Activated naive CD8-positive, alpha-beta T cell treated with anti-CD3 and anti-CD28 coated beads, Interleukin-2, amount 50 U/mL, for 24 hours (primary cell): ENCODE measurements at places on chromosomes 7 and 10.

GRCh38 chr7:2051707-2052656 lies 180.8 kb downstream of the MAD1L1 start:
- no peak for DNase-seq

DNA sequence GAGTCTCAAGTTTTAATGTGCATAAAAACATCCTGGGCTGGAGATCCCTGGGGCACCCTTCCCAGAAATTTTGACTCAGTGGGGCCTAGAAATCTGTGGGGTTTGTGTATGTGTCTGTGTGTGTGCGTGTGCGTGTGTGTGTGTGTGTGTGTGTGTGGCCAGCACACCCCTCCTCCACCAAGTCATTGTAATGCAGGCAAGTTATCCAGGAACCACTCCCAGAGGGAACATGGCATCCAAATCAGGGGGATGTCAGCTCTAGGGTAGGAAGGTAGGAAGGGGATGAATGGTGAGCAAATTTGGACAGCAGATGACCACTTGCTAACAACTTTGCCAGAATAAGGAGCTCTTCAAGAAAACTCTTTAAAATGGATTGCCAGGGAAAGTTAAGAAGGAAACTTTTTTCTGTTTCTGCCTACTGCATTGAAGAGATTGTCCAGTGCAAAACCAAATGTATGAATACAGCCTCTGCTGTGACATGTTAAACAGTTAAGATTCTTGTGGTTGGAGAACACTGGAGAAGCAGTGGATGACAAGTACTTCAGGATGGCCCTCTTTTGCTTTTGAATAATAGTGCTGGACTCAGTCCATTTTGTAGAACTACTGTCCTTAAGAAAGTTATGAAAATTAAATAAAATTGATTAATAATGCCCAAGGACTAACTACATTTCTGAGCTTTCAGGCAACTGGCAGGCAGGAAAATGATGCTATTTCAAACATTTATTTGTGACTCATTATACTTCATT lies 12.3 kb downstream of the STAMBPL1 start:
- DNase-seq = no peak

- DNase-seq = no peak
These were observed 91.1 kb downstream of the CPED1 start for GRCh38 chr7:121079425-121080169.

DNA sequence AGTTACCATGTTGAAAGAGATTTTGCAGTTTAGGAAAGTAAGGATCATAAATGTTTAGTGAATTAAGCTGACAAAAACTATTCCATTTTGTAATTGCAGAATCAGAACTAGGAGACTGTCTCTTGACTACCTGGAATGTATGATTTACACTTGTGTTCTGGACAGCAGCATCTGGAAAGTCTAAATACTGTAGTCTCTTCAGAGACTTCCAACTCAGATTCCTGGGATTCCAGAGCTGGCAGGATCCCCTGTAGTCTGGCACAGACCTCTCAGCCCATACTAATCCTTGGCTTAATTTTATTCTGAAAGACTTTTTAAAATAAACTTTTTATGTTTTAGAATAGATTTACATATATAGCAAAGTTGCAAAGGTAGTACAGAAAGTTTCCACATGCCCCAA lies 452.7 kb downstream of the DPP6 start:
- DNase-seq = no peak

DNA sequence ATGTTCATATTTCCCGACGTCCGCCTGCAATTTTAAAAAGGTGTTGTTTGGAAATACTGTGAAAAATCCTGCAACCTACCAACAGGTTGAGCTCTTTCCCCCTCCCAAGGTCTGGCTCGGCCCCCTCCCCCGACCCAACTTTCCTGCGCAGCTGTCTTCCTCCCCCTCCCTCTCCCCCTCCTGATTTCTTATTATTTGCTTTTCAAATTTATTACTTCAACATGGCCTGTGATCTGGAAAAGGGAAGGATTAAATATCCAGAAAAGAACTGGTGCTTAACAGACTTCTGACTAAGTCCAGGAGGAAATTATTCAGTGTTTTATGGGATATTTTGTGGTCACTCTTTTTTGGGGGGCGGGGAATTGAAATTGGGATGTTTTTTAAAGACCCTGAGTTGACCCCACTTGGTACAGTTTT lies 2.4 kb downstream of the ARID5B start:
- no peak for DNase-seq

DNA sequence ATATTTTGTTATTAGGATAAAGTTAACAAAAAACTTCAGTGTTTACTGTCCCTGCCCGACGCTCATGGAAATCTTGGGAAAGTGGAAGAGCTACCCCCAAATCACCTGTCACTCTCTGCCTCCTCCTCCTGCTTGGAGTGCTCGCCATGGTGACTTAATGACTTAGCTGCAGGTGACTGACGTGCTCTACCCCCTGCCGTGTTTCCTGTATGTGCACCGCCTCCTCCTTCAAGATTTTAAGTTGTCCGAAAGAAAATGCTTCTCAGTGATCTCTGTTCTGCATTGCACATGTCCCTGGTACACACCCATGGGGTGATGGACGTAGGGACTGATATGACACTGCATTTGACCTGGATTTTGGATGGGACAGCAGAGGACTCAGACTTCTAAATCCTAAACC lies 338.8 kb upstream of the SHH start:
- no peak for DNase-seq

DNA sequence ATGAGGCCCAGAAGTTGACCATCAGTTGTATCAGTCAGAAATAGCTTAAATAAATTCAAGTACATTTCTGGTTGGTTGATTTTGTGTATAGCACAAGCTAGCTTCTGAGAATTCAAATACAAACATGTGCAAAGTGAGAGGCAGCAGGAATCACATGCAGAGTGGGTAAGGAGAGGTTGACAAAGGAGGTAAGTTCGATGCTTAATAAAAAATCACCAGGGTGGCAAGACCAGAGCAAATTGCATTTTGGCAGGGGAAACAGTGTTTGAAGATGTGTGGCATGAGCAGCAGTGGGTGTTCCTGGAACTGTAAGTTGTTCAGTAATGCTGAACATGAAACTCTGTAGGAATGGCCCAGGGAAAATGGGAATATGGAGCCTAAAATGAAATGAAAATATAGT lies 52.6 kb downstream of the GNAI1 start:
- no peak for DNase-seq

- DNase-seq = no peak
These were observed 580.5 kb downstream of the AUTS2 start for GRCh38 chr7:70178787-70179186.

DNA sequence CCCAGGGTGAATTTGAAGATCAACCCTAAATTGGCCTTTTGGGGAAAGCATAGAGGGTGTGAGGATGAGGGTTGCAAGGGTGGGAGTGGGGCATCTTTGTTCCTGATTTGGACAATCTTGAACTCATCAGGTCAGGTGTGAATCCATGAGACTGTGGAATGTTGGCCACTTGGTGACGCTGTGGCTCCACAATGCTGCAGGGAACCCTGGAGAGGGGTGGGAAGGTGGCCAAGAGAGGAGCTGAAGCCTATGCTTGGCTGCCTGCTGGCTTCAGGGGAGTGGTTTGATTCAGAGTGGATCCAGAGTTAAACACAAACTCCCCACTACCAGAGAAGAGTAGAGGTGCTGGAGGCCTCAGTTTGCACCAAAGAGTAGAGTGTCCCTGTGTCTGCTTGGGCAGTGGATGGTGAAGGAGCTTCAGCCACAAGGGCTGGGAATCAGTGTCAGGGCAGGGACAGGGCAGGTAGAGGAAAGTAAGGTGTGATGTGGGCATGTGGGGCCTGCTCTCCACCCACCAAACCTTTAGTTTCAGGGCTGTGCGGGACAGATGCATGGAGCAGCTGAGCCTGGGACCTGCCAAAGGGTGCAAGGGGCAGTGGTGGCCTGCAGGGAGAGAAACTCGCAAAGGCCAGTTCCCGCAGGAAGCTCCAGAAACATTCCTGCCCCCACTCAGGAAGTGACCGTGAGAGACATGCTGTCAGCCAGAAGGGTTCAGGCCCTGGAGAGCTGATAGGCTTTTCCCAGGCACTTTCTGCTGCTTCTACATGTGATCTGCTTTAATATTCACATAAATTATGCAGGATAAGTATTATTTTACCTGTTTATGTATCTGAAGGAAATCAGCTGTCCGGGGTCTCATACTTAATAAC lies 81.0 kb upstream of the PRSS58 start:
- no peak for DNase-seq

GRCh38 chr7:77823787-77824186 lies 25.2 kb downstream of the PHTF2 start:
- DNase-seq = no peak

- no peak for DNase-seq
These were observed 170.1 kb downstream of the FANK1 start for GRCh38 chr10:126066456-126066855.

- DNase-seq = no peak
These were observed 29.4 kb downstream of the WDR86 start for GRCh38 chr7:151380199-151381097.

GRCh38 chr7:39631736-39632308 lies 8.4 kb downstream of the RALA start:
- no peak for DNase-seq

GRCh38 chr10:44008917-44009709 lies 360.4 kb upstream of the ZNF32 start:
- no peak for DNase-seq

GRCh38 chr7:130221746-130222145 lies 14.1 kb downstream of the SSMEM1 start:
- DNase-seq = no peak

DNA sequence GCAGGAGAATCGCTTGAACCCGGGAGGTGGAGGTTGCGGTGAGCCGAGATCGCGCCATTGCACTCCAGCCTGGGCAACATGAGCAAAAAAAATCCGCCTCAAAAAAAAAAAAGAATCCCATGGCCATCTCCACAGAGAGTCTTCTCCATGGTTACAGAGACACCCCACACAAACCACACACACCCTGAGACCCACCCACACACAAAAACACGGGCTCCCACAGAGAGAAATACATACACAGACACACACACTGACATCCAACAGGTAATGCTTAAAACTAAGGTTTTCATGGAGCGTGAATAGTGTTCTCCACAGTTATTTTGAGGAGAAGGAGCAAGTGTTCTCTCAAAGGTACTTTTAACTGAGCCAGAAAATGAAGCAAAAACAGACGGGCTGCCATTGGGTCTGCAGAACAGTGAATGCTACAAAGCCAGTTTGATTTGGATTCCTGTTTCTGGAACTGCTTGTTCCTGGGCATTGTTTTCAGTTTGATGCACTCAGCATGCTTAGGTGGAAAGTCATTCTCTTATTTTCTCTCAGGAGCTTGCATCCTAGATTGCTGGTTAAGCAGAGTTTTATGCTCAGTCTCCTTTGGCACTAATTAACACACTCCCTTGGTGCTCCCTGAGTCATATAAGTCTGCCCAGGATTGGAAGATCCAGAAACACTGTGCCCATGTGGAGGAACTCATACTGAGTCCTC lies 15.4 kb downstream of the AHCYL2 start:
- no peak for DNase-seq

- DNase-seq = no peak
These were observed 6.8 kb upstream of the ZNF783 start for GRCh38 chr7:149255174-149255573.

DNA sequence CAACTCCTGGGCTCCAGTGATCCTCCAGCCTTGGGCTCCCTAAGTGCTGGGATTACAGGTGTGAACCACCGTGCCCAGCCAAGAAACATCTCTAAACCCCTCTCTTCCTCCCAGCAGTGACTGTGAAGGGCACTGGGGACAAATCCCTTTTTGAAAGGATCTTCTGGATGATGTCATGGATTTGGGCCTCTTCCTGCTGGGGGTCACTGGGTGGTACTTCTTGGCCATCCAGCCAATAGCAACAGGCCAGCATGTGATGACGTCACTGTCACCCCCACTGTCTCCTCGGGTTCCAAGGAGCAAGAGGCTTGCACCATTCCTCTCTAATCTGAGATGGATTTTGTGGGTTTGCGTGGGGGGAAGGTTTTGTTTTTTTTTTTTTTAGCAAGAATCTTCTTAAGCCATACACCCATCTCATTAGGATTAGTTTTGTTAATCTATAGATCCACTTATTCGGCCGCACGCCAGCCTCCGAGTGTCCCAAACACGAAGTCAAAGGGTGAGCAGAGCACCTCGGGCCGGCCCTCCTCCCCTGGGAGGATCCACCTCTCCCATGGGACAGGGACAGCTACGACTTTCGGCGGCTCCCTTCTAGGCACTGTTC lies 29.4 kb upstream of the TNRC18 start:
- DNase-seq = no peak

DNA sequence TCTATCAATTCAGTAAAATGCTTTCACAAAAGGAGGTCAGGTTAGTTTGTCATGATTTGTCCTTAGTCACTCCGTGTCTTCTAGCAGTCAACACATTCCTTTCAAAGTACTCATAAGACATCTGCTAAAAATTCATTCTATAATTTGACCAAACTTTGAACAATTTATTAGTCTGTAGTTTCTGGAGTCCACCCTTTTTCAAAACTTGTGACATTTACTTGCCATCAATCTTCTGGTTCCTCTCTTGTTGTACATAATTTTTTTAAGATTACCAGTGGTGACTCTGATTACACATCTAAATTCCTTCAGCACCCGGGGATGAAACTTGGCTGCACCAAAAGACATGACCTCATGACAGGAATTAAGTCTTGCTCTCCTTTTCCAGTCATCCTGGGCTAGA lies 130.1 kb downstream of the NEBL start:
- DNase-seq = no peak

DNA sequence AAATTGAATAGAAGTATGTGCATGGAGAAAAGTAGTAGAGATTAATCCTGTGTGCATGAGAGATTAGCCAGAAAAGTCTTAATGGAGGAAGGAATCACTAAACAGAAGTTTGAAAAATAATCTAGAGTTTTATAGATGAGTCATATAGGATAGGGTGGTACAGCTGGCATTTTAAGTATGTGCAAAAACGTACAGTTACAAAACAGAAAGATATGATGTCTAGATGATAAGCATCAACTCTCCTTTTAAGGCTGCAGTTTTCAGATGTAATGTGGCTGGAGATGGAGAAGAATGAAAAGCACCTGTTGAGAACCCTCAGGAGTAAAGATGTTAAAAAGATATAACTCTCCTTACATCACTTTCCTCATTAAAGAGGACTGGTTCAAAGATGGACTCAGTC lies 271.3 kb downstream of the STK31 start:
- DNase-seq = no peak

DNA sequence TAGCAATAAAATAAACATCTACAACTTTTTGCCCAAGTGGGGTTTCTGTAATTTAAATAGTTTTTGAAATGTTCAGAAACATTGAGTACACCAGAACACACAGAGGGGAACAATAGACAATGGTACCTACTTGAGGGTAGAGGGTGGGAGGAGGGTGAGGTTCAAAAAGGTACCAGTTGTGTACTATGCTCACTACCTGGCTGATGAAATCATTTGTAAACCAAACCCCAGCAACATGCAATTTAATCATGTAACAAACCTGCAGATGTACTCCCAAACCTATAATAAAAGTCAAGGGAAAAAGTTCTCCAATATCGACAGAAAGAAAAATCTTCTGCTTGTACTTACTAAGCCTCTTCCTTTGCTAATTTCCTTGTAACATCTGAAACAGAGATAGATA lies 4.2 kb upstream of the TES start:
- no peak for DNase-seq

GRCh38 chr7:29296421-29296820 lies 101.8 kb downstream of the CHN2 start:
- DNase-seq = no peak
